ENCODE measurements at places on chromosomes 4 and X.

GRCh38 chr4:95537191-95537590 lies 11.6 kb downstream of the UNC5C start:
- DNase-seq, result no peak

DNA sequence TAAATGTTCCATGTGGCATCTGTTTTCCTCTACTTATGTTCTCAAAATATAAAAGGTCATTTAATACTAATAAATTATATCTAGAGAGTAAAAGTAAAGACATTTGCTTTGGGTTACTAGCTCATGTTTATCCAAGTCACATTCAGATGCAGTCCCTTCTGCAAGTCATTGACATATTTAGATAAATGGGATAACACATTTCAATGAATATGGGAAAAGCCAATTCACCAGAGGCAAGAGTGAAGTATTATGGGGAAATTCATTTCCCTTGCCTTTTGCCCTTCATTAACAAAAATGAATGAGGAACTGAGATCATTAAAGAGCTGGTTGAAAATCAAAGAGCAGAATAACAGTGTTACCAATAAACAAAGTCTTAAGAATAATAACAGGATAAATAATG lies 306.2 kb upstream of the FSTL5 start:
- no peak for DNase-seq

DNA sequence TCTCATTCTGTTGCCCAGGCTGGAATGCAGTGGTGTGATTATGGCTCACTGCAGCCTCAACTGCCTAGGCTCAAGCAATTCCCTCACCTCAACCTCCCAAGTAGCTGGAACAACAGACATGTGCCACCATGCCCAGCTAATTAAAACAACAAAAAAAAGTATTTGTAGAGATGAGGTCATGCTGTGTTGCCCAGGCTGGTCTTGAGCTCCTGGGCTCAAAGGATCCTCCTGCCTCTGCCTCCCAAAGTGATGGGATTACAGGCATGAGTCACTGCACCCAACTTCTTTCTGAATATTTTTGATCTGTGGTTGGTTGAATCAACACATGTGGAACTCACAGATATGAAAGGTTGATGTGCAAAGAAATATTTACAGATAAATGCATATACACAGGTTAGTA lies 18.5 kb upstream of the SEPTIN11 start:
- DNase-seq, result no peak

DNA sequence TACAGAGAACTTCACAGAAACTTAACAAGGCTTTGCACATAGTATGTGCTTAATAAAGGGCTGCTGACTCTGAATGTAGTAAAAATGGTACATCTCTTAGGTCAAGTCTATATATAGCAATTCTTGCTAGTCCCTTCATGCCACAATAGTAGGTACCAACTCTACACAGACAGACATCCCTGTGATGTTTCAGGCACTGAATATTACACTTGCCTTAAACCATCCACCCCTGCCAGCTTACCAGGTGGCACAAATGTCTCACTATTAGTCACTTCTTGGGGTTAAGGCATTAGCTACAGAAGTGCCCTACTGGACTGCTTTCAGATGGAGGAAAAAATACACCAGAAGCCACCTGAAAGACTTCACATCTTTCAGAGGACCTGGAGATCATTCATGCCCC lies 86.3 kb upstream of the CITED1 start:
- no peak for DNase-seq

GRCh38 chrX:9071031-9071650 lies 37.2 kb upstream of the FAM9B start:
- DNase-seq, result no peak

- no peak for DNase-seq
Measured at GRCh38 chr4:130029442-130029841, 933.5 kb downstream of the C4orf33 start.

DNA sequence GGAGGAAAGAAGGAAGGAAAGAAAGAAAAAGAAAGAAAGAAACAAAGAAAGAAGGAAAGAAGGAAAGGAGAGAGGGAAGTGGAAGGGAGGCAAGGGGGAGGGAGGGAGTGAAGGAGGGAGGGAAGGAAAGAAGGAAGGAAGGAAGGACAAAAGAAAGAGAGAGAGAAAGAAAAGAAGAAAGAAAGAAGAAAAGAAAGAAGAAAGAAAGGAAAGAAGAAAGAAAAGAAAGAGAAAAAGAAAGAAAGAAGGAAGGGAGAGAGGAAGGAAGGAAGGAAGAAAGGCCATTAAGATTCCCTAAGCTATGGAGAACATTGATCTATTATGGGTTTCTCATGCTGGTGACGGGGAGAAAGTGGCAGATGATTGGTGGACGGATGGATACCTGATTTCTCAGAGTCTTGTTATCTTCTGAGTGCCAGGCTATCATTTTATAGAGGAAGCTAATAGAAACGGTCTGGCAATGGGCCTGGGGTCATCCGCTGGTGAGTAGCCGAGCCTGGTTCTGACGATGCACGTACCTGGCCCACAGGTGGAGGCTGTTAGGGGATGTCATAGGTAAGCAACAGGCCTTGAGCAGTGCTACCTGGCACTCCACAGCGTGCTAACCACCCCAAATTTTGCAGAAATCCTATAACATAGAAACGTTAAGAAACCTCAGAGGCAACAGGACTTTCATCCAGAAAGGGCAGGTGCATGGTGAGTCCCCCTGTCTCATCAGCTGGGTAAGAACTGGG lies 142.9 kb downstream of the SHOX start:
- no peak for DNase-seq

- no peak for DNase-seq
Measured at GRCh38 chr4:60724623-60725022, 475.5 kb upstream of the ADGRL3 start.

GRCh38 chr4:10456595-10457254 lies 501 bp downstream of the ZNF518B start:
- DNase-seq, result peak; percentile 65

DNA sequence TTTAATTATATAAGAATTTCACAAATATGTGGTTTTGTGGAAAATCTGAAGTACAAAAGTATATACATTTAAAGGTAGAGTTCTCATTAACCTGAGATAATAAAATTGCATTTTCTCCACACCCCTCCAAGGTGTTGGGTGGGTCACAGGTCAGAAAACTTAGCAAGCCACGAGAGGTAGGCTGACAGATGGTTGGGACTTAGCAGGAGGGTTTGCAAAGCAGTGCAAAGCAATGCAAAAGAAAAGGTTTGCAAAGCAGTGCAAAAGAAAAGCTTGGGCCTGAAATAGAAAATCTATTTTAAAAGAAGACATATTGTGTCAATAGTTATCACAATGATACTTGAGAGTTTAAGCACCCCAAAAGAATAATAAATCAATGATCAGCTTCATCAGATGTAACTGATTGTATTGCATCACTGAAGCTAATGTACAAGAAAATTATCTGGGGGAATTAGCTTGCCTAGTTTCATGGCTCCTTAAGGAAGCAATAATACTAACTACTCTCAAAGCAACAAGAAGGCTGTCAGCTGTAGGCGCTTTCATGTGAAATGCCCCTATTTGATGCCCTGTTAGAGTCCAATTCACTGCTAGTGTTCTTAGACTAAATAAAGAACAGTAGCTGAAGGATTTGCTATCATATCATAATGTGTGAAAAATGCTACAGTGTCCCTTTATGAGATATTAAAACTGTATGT lies 319.5 kb downstream of the KCNIP4 start:
- no peak for DNase-seq

DNA sequence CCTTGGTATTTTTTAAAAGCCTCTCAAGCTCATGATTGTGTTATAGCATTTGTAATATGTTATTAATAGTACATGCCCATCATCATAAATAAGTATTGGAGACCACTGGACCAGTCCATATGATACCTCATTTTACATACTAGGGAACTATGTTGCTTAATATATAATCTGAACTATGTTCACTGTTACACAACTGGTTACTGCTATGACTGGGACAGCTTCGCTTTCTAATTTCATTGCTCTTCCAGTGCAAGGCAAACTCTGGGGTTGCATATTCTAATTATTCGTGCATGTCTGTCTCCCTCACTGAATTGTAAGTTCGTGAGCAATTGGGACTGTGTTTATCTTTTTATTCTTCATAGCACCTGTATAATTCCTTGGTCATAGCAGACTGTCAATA lies 330.5 kb downstream of the RAPGEF2 start:
- DNase-seq, result no peak

DNA sequence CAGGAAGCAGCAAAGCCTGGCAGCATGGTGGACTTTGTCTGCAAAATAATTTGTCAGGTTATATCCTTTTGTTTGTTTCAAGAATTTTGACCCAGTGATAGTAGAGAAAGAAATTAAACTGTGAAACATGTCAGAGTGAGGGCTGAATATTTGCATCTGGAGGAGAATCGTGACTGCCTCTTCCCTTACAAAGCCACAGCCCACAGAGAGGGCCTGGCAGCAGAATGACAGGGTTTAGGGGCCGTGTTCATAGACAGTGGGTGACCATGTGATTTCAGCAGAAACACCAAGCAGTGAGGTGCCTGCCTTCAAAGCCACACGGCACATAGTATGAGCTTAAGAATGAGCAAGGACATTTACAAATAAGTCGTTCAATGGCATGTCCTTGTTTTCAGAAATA lies 24.4 kb upstream of the PLAC8 start:
- no peak for DNase-seq

- no peak for DNase-seq
Measured at GRCh38 chr4:119939071-119939995, 127.3 kb downstream of the MAD2L1 start.

DNA sequence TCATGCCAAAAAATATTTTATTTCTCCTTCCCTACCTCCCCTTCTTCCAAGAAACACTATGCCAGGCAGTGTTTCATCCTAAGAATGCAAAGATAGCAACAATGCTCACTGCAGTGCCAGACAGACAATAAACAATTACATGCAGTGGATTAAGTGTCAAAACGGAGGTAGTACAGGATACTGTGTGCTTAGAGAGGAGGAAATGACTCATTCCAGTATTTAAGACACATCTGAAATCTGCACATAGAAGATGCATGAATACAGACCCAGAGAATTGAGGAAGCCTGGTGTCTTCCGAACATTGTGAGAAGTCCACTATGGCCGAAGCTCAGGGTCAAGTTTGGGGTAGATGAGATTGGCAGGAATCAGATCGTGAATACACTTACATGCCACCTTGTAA lies 326.4 kb downstream of the PPP3CA start:
- DNase-seq, result no peak

GRCh38 chrX:69510137-69510715 lies 6.1 kb downstream of the NALF2 start:
- DNase-seq, result no peak

DNA sequence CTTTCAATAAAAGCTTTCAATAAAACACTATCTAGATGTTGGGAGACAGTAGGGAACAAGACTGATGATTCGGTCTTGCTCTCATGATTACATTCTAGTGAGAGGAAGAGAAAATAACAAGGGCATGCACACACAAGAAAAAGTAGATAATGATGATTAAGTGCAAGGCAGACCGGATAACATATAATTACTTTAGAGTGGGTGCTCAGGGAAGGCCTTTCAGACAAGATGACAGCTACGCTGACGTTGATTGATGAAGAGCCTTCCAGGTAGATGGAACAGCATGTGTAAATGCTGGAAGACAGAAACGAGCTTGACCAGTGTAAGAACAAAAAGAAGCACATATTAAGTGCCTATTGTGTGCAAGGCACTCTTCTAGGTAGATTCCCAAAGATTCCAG lies 43.4 kb downstream of the TXK start:
- DNase-seq, result no peak

GRCh38 chr4:6224735-6225134 lies 24.4 kb upstream of the JAKMIP1 start:
- no peak for DNase-seq

DNA sequence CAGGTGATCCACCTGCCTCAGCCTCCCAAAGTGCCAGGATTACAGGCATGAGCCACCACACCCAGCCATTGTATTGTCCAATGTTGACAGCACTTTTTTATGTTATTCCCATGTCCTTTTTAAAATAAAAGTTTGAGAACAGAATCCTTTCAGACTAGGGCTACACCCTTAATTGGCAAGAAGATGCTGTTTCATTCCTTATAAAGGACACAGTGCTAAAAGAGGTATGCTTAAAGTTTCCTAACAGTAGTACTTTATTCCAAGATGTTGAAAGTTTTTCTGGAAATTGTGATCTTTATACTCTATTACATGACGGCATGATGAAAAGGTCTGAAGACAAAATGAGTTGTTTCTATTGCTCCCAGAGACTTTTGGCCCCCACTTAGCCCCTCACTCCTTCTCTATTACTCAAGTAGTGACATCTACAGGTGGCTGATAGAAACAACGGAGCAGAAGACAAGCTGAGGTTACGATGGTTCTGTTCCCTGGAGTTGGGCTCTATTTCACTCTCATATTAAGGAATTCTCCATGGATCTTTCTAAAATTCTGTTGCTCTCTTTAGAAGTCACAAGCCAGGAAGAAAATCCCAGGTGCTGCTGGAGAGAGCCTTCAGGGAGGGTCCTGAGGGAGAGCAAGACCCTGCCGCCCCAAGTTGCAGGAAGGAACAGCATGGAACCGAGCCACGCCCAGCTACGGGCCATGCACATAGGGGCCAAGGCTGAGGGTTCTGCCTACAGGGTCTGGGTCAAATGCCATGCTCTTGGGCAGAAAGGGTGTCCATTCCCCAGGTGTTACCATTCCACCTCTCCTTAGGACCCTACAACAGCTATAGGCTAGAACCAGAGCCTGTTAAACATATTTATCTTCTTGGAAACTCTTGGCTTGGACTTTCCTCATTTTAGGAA lies 22.8 kb downstream of the RPL9 start:
- DNase-seq, result no peak

- no peak for DNase-seq
Measured at GRCh38 chr4:173259310-173259709, 74.8 kb downstream of the HMGB2 start.

GRCh38 chr4:164056426-164057142 lies 562.1 kb downstream of the TMA16 start:
- no peak for DNase-seq

DNA sequence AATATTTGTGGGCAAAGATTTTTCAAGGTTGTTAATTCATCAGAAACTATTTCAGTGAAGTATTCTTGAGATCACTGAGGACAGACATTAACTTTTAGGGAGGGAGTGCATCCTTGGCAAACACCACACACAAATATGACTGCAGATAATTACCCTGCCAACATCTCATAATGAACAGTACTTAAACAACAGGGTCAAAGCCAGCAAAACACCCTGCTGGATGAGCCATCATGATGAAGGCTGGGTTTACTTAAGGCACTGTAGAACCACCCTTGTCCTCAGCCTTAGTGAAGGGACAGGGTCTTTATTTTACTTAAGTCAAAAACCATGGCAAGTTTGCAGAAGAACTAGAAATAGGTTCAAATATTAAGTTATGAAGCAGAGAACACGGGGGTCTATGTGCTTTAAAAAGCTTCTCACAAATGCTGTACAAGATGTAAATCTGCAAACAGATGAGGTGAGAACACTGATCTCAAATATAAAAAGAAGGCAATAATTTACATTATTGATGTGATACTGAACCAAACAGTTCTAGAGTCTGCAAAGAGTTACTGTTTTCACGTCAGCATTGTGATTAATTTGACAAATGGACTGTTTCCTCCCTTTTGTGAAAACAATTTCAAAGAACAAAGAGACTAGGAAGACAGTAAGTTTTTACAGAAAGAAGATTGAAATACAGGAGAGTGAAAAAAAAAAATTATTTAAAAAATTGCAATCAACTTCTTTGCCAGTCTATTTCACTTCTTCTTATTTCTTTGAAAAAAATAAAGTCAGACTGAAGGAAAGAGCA lies 28.2 kb downstream of the TAPT1 start:
- no peak for DNase-seq
